ENCODE measurements at places on chromosomes 5 and 9. TPM values are rescaled to one million over a fixed set of nuclear protein-coding genes. Genes with fewer than 3 reads are reported as not detected.

SPINK13 gene
- total RNA-seq: not detected

GRCh38 chr9:13027879-13028278, 251.6 kb downstream of the MPDZ start:
- no peak overlapping the region for H3K4me3 ChIP-seq
- DNase-seq: no peak
- peaks cover 10% of the 10 kb centered on the region for H3K4me1 ChIP-seq
- H3K27ac ChIP-seq: no peak overlapping the region
- H3K36me3 ChIP-seq: no peaks in the 10 kb centered on the region

DNA sequence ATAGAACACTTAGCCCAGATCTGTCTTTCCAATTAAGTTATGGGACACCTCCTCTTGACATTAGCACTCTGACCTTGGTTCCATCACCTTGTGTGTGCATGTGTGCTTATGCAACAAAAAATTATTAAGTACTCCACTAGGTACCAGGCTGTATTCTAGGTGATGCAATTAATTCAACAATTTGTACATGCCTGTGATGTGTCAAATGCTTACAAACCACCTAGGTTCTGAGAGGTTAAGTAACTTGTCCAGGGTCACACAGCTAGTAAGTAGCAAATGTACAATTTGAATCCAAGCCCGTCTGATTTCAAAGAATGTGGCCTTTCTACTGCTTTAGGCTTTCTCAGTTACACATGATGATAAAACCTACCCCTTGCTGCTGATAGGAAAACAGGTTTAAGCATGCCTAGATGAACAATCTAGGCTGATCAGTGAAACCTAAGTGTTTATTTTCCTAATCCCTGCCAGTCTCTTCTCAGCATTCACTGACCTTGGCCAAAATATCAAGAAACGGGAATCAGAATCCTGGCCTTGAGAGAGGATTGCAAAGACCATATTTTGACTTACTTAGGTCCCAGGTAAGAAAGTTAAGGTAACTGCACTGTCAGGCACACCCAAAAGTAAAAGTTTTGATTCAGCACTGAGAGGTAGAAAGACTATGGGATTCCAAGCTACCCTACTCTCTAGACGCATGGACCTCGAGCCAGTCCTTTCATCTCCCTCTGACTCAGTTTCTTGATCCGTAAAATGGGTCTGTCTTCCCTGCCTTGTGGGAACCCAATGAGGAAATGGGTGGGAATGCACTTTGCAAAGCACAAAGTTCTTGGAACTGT, 1.0 kb downstream of the TBC1D2 start:
- H3K27me3 ChIP-seq: no peaks in the 10 kb centered on the region
- H3K27ac ChIP-seq: peak overlapping the region; percentile 42
- H3K4me3 ChIP-seq: peak overlapping the region; percentile 93
- peaks cover 48% of the 10 kb centered on the region for H3K4me1 ChIP-seq

DNA sequence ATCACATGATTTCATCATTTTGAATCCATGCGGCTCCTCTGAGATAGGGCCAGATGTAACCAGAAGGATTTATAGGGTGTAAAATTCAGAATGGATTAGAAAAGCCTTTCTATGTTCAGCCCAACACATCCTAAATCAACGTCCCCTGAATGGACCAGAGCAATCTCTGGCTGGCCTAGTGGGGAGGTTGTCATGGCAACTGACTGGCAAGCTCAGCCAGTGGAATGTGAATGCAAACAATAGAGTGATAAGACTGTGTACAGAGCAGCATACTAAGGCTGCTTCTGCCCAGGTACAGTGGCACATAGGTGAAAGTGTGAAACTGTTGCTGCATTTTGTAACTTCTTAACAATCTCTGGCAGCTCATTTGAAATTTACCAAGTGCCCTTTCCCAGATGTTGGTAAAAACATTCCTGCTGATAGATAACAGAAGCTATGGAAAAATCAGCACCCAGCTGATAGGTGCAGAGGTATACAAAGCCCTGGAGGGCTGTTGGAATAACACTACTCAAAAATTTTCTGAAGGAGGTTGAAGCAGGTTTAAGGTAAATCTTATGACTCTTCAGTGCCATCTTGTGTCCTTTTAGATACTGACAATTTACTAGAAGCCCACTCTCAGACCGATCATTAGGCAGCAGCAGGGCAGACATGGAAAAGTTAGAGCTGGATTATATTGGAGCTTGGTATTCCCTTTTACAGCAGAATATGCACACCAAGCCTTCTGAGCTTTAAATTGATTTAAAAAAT, 267.2 kb downstream of the RAB3C start:
- H3K27me3 ChIP-seq: no peaks in the 10 kb centered on the region
- no peak overlapping the region for H3K4me3 ChIP-seq
- H3K27ac ChIP-seq: no peak overlapping the region
- H3K36me3 ChIP-seq: no peaks in the 10 kb centered on the region
- H3K4me1 ChIP-seq: peaks cover 5% of the 10 kb centered on the region

DNA sequence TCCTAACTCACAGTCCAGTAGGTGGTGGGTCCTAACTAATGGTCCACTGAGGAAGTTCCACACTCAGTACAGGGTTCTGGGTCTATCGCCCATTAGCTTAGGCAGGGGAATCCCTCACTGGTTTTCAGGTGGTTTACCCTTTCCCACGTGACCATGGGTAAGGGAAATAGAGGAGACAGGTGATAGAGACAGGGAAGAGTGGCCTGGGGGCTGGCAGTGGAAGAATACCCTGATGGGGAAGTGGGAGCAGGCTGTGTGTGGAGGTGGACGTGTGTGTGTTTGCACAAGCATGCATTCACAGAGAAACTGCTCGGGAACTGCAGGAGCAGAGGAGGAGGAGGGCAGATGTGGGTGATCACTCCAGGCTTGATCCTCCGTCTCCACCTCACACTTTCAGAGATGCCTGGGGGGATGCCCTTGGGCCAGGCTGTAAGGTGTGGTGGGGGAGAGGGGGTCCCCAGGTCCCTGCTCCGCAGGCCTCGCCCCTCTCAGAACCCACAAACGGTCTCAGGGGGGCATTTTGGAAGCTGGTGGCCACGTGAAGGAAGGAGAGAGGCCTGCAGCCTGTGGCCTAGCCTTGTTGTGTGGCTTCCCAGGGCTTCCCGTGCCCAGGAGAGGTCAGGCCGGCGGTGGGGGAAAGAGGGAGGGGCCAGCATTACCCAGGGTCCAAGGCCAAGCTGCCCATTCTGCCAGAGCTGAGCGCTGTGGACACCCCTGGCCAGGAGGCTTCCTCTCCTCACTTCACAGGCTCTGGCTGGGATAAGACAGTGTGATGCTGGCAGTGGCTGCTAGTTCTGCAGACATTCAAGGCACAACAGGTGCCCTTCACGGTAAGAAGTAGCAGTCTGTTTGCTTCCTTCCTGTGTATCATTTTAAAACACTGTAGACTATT, 80.0 kb downstream of the OTULIN start:
- H3K4me1 ChIP-seq: peaks cover 37% of the 10 kb centered on the region
- DNase-seq: no peak
- no peaks in the 10 kb centered on the region for H3K27me3 ChIP-seq
- no peak overlapping the region for H3K4me3 ChIP-seq
- no peaks in the 10 kb centered on the region for H3K36me3 ChIP-seq

All from WTC11 (cell line).